CD4-positive, alpha-beta T cell treated with Interleukin-1 beta for 1 hour (primary cell): ENCODE measurements at places on chromosomes 5 and 9.

DNA sequence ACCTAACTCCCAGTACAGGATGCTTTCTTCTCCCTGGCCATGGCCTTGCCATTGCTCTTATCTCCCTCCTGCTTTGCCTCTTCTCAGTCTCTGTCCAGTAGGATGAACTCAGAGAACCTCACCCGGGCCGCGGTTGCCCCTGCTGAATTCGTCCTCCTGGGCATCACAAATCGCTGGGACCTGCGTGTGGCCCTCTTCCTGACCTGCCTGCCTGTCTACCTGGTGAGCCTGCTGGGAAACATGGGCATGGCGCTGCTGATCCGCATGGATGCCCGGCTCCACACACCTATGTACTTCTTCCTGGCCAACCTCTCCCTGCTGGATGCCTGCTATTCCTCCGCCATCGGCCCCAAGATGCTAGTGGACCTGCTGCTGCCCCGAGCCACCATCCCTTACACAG, at the start of gene OR5C1:
Gene OR5C1 (plus strand): TSS at position 103 of the 400 bp plus-strand sequence. CDS start 0 bp downstream, at position 103.
- no peak for DNase-seq

GRCh38 chr5:452978-453710, 10.2 kb downstream of the EXOC3 start:
- no peak for DNase-seq

DNA sequence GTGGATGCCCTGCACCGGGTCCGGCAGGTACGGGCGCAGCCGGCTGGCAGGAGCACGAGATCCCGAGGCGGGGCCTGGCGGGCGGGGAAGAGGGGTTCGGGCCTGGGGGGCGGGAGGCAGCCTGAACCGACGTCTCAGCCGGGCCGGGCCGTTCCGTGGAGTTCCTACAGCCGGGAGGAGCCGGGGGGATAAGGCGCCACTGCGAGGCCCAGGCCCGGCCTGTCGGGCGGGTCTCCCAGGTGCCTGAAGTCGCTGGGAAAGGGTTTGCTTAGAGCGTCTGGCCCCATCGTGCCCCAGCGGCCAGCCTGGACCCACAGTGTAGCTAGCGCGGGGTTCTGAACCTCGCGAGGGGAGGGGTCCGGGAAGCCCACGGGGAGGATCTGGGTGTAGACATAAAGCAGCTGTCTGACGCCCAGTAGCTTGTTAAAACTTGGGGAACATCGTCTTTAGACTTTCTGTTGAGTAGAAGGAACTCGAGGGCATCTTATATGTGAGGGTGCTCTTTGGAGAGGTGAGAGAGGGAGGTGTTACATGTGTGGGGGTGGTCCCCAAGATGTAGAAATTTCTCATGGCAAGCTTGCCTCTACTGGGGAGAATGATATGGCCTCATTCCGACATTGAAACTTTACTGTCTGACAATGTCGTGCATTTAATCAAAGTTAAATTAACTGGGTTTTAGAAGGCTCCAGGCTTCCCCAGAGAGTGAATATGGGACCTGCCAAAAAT, 524 bp downstream of the FUBP3 start:
- DNase-seq = no peak

DNA sequence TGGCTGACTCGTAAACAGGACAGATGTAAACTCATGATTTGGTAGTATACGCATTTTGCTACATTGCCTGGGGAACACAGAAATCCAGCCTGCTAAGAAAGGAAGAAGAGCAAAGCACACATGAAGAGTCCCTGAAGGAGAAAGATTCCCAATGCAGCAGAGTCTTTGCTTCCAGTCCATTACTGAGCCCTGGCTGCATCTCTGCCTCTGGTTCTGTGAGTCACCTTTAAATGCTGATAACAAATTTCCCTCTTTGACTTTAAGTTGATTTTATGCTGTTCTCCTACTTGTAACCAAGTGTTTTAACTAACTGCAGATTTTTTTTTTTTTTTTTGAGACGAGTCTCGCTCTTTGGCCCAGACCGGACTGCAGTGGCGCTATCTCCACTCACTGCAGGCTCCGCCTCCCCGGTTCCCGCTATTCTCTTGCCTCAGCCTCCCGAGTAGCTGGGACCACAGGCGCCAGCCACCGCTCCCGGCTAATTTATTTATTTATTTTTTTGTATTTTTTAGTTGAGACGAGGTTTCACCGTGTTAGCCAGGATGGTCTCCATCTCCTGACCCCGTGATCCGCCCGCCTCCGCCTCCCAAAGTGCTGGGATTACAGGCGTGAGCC, 8.5 kb upstream of the PRXL2C start:
- no peak for DNase-seq

DNA sequence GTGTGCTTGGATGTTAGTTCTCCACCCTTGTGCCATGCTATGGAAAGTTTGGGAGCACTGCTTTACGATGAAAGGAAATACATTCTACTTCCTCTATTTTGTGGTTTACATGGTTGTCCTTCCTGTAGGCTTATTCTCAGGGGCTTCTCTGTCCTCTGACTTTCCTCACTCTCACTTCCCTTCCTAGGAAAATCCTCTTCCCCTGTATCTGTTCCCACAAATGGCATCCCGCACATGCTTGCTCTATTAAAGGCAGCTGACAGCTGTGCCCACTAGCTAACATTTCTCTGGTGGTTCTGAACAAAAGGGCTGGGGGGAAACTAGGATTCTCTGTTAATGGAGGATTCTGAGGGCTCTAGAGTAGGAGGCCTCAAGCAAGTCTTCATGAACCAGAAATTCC, 52.4 kb downstream of the FAM170A start:
- DNase-seq = no peak

DNA sequence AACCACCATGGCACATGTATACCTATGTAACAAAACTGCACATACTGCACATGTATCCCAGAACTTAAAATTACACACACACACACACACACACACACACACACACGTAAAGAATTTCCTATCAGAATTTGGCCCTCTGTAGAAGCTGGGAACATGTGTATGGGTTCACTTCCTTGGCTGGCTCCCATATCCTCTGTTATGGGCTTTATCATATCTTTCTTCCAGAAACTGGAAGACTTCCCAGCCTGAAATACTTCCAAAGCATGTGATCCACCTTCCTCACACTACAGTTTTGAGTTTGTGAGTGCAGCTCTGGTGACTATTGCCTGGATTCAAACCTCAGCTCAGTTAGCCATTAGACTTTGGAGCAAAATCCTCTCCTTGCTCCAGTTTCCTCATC, 78.6 kb upstream of the GDNF start:
- DNase-seq = no peak

DNA sequence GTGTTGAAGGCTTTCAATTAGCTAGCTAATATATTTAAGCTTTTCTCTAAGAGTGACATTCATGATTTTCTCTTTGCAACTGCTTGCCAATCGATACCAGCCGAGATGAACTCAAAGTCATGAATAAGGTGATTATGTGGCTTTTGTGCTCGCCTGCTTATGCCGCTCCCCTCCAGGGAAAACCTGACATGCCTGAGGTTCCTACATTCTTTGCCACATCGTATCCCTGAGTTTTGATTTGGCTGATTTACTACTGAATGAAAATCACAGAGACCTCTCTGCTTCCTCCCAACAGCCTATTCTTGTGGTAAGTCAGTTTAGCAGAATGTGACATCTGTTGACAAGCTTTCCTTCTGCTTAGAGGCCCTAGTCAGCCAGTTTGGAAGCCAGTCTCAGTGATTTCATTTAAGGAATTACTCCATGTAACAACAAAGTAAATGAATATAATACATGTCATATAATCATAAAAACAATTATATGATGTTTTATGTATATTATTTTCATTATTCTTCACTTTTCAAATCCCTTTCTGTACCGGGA, 513.4 kb downstream of the CSNK1G3 start:
- no peak for DNase-seq

- DNase-seq = no peak
These were observed 158.7 kb downstream of the GNAQ start for GRCh38 chr9:77872863-77873262.

GRCh38 chr5:82164977-82165713, 113.0 kb downstream of the RPS23 start:
- no peak for DNase-seq

DNA sequence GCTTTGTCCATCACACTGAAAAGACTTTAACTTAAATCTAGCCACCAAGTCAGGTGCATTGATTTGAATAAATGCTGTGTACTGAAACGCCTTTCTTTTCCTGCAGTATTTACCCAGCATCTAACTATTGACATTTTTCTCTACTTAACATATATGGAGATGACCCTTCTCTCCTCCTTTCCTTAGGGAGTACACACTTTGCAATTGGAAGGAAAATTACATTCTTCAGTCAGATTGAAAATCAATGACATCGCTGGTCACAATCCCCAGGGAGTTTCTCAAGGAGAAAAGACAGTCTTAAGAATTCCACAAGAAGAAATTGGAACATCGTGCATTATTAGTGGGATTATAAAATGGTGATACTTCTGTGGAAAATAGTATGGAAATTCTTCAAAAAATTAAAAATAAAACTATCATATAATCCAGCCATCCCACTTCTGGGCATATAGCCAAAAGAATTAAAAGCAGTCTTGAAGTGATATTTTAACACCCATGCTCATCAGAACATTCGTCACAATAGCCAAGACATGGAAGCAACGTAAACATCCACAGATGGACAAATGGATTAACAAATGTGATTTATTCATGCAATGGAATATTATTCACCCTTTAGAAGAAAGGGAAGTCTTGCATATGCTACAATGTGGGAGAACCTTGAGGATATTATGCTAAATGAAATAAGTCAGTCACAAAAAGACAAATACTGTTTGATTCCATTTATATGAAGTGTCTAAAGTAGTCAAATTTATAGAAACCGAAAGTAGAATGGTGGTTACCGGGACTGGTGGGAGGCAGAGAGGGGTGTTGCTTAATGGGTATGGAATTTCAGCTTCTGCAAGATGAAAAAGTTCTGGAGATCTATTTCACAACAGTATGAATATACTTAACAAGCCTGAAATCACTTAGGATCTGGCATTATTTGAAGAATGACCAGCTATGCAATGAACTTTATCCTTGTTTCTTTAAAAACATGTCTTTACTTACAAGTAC, 14.3 kb upstream of the FREM1 start:
- DNase-seq = no peak

GRCh38 chr5:40446910-40447309, 232.8 kb upstream of the PTGER4 start:
- no peak for DNase-seq

GRCh38 chr9:37033682-37034304, at the start of gene PAX5:
PAX5 (minus strand) TSS chr9:37034268; CDS start chr9:37034031, 237 bp downstream.
- DNase-seq = no peak

GRCh38 chr5:58362135-58362534, 97.8 kb downstream of the PLK2 start:
- no peak for DNase-seq

- DNase-seq = no peak
These were observed 120.1 kb upstream of the TSLP start for GRCh38 chr5:110951373-110951791.

GRCh38 chr5:159210210-159210661, 883 bp upstream of the RNF145 start:
- no peak for DNase-seq

- DNase-seq = no peak
These were observed 490.9 kb downstream of the GADD45G start for GRCh38 chr9:90095682-90096081.

GRCh38 chr9:94773655-94774054, 47.2 kb downstream of the AOPEP start:
- DNase-seq = no peak

GRCh38 chr5:154221371-154221896, 30.9 kb downstream of the GALNT10 start:
- peak; percentile 60 for DNase-seq
